Activated T-helper 17 cell treated with anti-CD3 and anti-CD28 coated beads, Interleukin-2, amount 50 U/mL, for 72 hours (primary cell): ENCODE measurements at places on chromosomes 6 and 20. TPM values are rescaled to one million over a fixed set of nuclear protein-coding genes. Genes with fewer than 3 reads are reported as not detected.

- ATAC-seq: no peak
Observed at GRCh38 chr6:132131758-132132157, 180.6 kb upstream of the CCN2 start.

GRCh38 chr20:32282461-32282860 is 5.0 kb downstream of the KIF3B start:
- ATAC-seq: no peak

DNA sequence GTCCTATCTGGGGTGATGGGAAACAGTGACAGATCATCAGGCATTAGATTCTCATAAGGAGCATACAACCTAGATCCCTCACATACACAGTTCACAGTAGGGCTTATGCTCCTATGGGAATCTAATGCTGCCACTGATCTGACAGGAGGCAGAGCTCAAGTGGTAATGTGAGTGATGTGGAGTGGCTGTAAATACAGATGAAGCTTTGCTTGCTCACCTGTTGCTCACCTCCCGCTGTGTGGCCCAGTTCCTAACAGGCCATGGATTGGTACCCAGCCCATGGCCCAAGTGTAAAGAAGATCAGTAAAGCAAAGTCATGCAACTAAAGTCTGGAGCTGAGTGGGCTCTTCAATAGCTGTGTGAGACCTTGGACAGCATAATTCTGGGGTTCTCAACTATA is 65.9 kb downstream of the PKIB start:
- ATAC-seq: no peak

MTFR2 gene
- total RNA-seq: 31.0 TPM

- no peak for ATAC-seq
Observed at GRCh38 chr6:101208152-101208551, 185.4 kb upstream of the GRIK2 start.

DNA sequence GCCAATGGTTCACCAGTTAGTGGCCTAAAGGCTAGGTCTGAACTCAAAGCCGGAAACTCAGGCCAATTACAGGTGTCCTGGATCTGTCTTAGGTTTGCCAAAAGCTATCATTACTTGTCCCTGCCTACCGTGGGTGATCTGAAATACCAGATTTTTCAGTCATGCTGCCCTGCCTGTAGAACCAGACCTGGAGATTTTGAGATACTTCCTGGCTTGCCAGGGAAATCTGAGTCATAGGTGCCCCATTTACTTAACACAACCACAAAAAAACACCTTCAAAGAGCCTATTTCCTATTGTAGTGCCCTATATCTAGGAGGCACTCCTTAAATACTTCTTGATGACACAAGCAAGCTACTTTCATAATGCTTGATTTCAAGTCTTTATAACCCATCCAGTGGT is 13.9 kb upstream of the RANBP9 start:
- peak; percentile 96 for ATAC-seq

GRCh38 chr6:33454009-33454946 is at the start of gene ZBTB9:
ZBTB9 (plus strand) TSS chr6:33454576; CDS start chr6:33455101, 525 bp downstream.
- ATAC-seq: peak; percentile 99

RBM24 gene
- total RNA-seq: not detected

DNA sequence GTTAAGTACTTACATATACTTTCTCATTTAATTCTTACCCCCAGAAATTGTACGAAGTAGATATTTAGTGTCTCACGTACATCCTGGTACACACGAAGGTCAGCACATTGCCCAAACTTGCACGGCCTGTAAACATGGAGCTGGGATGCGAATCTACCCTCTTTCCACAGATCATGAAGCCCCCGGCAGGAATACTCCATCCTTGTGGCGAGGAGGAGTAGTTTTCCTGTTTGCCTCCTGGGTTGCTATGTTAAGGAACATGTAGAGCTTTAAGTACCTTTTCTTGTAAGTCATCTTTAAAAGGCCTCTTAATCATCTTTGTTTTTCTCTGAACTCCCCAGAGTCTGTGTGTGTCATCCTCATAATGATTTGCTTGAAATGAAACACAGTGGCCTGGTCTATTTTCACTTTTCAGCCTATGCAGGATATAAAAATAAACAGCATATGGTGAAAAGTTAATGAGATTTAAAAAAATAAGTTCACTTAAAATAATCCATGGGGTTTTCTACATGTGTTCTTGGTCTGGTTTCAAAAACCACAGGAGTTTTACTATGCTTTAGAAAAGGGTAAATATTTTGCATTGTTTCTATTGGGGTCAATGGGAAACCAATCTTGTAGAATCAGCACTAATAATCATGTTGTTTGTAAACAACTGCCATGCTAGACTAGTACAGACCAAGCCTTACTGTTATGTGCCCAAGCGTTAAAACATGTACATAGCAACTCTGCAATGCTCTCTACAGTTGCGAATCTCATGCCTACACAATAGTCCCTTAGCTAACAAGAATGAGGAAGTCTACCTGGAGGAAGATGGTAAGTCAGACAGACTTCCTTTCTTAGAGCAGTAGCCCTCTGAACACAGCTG is 9.3 kb upstream of the ARID1B start:
- ATAC-seq: peak; percentile 75

KIFC1 gene
- total RNA-seq: 101 TPM

GRCh38 chr6:43947860-43948259 is 177.8 kb downstream of the VEGFA start:
- no peak for ATAC-seq

TRAPPC3L gene
- total RNA-seq: not detected

KATNA1 gene
- total RNA-seq: 12.3 TPM

DNA sequence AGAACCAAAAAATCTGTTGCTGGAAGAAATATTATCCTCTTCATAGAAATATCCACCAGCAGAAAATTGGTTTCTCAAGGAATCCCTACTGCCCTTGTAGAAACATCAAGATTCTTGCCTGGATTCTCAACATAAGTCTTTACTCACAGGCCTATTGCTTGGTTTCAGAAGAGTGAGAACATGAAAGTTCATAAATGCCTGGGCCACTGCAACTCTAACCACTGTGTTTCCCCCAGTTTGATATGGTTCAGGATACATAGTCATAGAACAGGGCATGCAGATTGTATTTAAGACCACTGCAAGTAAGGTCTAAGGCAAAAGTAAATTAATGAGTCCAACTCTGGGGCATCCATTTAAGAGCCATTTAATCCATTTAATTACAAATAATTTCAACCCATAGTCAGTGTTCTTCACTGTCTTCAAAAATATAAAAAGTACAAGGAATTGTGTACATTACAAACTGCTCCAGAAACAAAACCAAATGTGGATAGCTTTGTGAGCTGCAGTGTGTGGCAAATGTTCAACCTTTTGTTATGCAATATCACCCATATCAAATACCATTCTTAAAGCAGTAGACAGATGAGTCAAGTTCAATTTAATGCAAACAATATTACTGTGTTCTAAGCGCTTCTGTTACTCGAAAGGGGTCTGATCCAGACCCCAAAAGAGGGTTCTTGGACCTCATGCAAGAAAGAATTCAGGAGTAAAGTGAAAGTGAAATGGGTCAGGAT is 83.3 kb downstream of the OPRM1 start:
- no peak for ATAC-seq

GRCh38 chr20:32152421-32153155 is 43.1 kb downstream of the TM9SF4 start:
- no peak for ATAC-seq

GRCh38 chr6:143328876-143329275 is 121.6 kb downstream of the ADAT2 start:
- ATAC-seq: no peak
